ENCODE measurements at places on chromosomes 1 and 21.

- no peak for DNase-seq
Observed at GRCh38 chr1:23696335-23696989, 4.9 kb downstream of the RPL11 start.

DNA sequence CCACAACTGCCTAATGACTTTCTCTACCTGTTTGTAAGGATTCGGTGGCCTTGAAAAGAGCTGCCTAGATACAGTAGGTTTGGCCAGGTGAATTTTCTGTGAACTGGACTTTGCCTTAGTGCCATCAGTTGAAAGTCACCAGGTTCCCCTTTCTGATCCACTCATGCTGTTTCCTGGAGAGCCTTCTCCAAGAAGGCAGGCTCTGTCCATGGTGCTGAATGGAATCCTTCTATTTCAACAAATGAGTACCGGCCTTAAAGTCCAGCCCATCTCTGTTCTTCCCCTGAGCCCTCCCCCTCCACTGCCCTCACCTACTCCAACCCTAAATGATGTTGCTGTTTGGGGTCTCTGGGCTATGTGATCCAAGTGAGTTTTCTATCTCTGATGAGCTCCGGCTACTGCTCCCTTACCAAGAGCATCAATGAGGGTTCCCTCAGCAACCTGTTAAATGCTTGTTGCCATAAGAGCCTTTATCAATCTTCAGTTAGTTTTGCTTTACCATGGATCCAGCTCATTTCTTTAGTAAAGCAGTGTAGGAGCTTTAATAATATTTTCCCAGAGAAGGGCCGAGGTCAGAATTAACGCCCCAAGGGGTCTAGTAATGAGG, 500.4 kb downstream of the PTPRU start:
- no peak for DNase-seq

DNA sequence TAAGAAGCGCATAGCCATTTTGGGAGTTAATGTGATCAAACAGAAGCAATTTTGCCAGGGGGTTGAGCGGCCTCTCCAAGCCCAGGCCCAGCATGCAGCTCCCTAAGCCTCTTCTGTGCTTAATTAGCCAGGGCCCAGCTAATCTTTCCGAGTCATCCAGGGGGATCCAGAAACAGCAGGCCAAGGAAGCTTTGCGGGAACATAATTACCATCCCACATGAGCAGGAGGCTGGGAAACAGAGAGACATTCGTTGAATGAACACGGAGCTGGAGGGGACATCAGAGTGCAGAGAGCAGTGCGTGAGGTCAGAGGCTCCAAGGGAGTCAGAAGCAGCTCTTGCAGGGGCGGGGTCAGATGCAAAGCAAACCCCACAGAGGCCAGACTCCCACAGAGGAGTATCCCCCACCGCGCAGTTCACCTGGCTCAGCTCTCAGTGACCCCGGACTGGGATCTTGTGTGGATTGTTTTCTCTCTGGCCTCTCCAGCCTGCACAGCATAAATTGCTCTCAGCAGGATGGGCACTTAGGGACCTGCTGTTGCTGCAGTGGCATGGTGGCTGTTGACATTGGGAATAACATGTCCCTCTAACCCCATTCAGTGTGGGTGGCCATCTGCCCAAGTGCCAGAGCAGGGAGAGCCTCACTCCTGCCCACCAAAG, 657.4 kb downstream of the AJAP1 start:
- DNase-seq: no peak

GRCh38 chr1:37034121-37035013, at the start of gene GRIK3:
Gene GRIK3 (minus strand): TSS chr1:37034515. CDS start chr1:37034108, 407 bp downstream.
- no peak for DNase-seq

DNA sequence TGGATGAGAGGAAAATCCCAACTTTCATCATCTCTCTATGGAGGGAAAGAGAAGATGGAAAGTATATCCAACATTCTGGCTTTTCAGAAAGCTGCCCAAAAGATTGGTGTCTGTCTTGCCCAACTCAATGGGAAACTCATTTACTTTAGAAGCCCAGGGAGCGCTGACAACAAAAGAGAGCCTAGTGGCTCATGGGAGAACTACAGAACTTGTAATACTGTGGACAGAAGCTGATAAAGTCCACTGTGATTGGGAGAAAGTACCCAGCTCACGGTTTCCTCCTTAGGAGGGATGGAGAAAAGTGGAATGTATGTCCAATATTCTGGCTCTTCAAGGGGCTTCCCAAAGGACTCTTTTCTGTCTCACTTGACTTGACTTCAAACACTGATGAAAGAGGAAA, 66.0 kb downstream of the RGS21 start:
- DNase-seq: no peak

DNA sequence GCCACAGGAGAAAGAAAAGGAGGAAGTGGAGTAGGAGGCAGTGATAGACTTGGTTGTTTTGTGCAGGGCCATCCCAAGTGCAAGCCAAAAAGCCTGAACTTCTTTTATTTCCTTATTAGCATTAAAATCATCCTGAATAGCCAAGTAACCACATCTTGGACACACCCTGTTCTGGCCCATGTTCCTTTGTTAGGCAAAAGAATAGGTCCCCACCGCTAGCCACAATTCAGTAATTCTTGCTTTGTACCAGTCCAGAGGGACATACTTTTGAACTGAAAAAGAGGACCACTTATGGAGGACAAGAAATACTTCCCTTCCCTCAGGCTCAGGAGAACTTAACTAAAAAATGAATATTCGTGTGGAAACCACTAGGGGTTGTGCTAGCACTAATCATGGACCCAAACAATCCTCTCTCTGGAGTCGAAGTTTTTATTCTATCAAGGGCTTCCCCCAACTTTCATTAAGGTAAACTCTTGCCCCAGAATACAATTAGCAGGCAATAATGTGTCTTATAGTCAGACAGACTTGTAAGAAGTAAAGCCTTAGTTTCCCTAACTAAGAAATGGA, 19.4 kb downstream of the TNFSF4 start:
- DNase-seq: no peak
